Stimulated activated CD8-positive, alpha-beta memory T cell treated with anti-CD3 and anti-CD28 coated beads, Interleukin-4, amount 100 ng/mL, for 1 hour (primary cell): ENCODE measurements at places on chromosomes 11 and 22.

DNA sequence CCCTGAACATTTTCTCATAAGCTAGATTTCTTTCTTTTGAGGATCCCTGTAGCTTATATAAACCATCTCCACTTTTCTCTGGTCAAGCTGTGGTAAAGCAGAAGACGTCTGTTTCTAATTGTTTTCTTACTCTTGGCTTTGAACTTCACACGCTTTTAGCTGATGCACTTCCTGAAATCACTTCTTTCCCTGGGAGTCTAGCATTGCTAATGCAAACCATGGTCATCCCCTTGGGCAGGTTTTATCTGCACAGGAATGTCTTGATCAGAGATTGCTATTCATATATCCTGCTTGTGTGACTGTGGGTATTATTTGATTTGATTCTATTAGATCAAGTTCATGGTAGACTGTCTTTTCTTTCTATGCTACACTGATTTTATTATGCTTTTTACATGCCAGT lies 199.2 kb upstream of the POU2AF2 start:
- no peak for DNase-seq

GRCh38 chr11:119763071-119763728 lies 34.2 kb upstream of the NECTIN1 start:
- DNase-seq: no peak

DNA sequence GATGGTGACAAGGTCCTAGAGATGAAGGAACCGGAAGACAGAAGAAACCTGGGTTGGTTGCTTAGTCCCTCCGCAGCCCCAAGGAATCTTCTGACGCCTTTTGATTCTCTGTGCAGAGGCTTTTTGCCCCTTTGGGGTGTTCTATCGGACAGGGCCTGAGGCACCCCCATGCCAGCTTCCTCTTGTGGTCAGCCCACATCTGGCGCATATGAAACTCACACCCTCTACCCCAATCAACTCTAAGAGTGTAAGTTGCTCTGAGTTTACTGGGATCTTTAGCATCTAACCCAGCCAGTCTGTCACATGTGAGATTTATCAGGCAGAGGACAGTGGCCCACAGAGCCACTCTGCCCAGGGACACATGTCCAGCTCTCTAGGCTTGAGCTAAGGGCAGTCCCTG lies 17.4 kb downstream of the RASD2 start:
- no peak for DNase-seq

DNA sequence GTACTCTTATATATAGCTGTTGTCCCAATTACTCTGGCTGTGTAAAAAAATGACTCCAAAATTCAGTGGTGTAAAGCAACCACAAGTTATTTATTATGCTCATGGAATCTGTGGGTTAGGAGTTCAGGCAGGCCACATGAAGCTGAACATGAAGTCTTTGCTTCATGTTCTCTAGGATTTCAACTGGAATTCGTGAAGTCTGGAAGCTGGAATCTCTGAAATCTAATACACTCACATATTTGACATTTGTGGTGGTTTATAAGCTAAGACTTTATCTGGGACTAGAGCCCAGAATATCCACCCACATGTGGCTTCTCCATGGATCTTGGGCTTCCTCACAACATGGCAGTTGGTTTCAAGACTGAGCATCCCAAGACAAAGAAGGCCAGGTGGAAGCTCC lies 430.6 kb downstream of the MIAT start:
- no peak for DNase-seq

DNA sequence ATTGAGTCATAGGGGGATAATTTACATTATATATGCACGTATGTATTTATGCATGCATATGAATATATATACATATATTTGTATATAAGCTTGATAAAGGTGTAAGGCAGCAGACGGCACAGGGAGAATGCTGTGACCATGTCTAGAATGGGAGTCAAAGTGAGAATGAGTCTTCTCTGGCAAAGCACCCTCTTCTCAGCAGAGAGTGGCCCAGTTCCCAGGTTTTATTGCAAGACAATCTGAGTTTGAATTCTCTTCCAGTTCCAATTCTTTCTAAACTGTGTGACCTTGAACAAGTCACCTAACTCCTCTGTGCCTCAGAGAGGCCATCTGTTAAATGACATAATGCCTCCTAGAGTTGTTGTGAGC lies 13.8 kb downstream of the EHF start:
- DNase-seq: no peak

DNA sequence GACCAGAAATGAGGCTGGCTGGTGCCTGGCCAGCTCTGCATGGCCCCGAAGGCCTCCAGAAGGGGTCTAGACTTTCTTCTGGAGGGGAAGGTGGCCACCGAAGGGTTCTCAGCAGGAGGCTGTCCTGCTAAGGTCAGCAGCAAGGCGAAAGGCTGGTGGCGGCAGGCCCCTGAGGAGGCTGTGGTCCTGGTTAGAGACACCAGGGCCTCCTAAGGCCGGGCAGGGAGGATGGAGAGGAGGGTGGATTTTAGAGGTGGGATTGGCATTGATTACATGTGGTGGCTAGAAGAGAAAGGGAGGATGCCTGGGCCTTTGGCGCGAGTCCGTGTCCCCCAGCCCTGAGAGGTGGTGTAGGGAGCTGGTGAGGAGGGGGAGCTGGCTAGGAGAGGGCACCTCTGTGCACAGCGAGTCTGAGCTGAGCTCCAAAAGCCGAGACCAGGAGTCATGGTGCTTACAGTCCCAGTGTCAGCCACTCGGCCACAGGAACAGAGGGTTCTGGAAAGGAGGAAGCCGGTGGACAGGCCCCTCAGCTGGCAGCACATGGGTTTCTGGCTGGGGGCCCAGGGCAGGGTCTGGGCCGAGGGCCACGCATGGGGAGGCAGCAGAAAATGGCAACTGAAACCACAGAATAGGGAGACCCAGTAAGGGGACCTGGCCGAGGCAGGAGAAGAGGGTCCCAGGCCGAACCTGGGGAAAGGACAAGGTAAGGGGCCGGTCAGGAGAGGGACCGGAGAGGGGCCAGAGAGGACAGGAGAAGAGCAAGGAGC lies 2.5 kb downstream of the FERMT3 start:
- no peak for DNase-seq

GRCh38 chr22:28379075-28379779 lies 300.4 kb downstream of the TTC28 start:
- DNase-seq: no peak

GRCh38 chr11:64204464-64204989 lies 2.0 kb upstream of the FERMT3 start:
- DNase-seq: peak; percentile 70

- DNase-seq: no peak
These were observed 43.1 kb upstream of the LMO2 start for GRCh38 chr11:33935005-33935404.

- DNase-seq: no peak
These were observed 14.8 kb downstream of the CD59 start for GRCh38 chr11:33721426-33721825.

DNA sequence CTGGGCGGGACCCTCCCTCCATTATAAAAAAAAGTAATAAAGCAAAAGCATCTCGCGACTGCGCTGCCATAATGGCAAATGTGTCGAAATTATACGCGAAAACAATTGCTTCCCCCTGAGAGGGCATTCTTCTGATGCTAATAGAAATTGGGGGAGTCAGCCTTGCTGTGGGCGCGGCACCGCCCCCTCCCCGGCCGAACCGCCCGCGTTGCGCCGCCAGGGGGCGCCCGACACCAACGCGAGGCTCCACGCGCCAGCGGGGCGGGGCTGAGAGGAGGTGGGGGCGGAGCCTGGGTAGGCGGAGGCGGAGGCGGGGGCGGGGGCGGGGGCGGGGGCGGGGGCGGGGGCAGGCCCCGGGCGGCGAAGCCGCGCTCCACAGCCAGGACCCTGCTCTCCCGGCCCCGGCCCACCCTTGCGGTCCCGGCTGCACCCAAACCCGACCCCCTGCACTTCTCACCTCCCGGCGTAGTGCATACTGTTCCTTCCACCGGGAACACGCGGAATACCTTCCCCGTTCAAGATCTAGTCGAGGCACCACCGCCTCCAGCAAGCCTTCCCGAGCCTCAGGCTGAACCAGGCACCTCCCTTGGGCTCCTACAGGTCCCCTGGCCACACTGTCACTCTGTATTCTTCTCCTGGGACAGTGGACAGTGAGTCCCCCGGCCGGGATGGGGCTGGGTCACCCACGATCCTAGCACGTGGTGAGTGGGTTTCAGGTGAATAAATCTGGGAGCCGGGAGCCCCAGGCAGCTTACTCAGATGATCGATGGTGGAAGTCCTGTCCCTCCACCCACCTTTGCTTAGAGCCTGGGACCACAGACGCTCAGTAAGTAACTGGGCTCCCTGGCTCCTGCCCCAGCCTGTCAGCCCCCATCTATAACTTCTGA lies 15.5 kb upstream of the UPK3A start:
- DNase-seq: peak; percentile 85

DNA sequence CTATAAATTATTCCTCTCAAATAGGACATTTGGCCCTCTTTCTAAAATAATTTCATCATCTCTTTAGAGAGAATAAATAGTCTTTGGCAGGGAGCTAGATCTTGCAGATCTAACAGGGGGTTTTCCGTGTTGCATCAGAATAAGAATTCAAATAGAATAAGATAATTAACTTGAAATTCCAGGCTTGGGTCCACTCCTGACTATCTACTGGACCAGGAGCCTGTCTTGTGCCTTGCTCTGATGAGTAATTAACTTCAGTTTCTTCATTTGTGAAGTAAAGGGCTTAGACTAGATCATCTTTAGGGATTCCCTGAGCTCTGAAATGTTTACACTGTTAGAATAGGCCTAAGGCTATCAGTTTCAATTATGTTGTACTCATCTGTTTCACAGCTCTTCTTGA lies 23.5 kb upstream of the TMEM123 start:
- no peak for DNase-seq

- no peak for DNase-seq
These were observed 54.5 kb upstream of the FBXO3 start for GRCh38 chr11:33828604-33829429.

DNA sequence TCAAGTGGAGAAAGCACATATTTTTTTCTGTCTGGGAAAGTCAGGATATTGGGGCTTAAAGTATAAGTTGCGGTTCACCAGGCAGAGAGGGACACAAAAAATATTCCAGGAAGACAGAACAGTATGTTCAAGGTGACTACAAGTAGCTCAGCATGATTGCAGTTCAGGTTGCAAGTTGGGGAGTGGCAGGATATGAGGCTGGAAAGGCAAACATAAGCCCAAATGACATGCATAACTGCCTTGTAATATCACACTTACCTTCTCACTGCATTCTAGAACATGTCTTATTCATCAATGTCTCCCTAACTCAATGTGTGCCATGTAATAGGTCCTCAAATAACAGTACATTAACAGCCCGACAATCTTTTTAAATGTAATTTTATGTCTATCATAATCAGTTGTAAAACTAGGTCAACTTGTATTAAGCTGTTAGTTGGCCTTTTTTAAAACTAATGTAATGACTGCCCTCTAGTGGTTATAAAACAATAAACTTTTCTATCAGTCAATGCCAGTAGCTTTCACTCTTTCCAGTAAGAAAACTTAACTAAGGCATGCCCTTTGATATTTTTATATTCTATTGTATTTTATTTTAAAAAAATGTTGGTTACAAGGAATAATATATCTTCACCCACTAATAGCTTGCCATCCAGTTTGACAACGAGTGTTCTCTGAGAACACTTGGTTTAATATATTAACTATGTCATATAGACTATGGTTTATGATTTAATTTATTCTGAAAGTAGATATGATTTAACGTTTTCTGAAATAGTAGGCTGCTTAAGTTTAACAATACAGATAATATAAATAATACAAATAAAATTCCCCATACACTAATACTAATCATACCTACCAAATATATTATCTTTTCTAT lies 39.4 kb upstream of the CFAP300 start:
- DNase-seq: no peak

- DNase-seq: no peak
These were observed 450.5 kb upstream of the CCDC90B start for GRCh38 chr11:83736684-83737083.

- no peak for DNase-seq
These were observed 66.8 kb downstream of the FEZ1 start for GRCh38 chr11:125429174-125429707.
